ENCODE measurements at places on chromosomes 7 and 10.
A peak's percentile ranks its signal among the peaks of the same experiment; 100 is the strongest.

- no peak for DNase-seq
These were observed 877 bp downstream of the NCOA4 start for GRCh38 chr10:46029461-46030030.

DNA sequence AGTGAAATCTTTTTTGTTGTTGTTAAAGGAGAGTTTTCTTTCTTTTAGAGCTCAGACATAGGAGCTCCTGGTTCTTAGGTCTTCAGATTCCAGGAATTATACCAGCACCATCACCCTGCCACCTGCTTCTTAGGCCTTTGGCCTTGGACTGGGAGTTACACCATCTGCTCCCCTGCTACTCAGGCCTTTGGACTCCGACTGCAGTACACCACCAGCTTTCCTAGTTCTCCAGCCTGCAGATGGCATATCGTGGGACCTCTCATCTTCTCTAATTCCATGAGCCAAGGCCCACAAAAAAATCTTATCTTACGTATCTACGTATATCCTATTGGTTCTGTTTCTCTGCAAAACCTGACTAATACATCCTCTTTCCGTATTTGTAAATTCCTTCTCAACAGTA is 5.1 kb upstream of the TACC2 start:
- no peak for DNase-seq

- DNase-seq, result no peak
These were observed 48.9 kb upstream of the ICA1 start for GRCh38 chr7:8310876-8311275.

GRCh38 chr10:123808286-123808685 is 83.3 kb downstream of the CPXM2 start:
- no peak for DNase-seq

GRCh38 chr10:69721690-69722310 is 79.9 kb upstream of the COL13A1 start:
- DNase-seq, result peak; percentile 48

- no peak for DNase-seq
These were observed 317.8 kb downstream of the SH2D4B start for GRCh38 chr10:80855348-80855971.

DNA sequence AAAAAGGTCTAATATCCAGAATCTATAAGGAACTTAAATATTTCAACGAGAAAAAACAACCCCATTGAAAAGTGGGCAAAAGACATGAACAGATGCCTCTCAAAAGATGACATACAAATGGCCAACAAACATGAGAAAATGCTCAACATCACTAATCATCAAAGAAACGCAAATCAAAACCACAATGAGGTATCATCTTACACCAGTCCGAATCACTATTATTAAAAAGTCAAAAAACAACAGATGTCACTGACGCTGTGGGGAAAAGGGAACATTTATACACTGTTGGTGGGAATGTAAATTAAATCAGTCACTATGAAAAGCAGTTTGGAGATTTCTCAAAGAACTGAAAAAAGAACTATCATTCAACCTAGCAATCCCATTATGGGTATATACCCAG is 6.0 kb downstream of the VWDE start:
- DNase-seq, result no peak

DNA sequence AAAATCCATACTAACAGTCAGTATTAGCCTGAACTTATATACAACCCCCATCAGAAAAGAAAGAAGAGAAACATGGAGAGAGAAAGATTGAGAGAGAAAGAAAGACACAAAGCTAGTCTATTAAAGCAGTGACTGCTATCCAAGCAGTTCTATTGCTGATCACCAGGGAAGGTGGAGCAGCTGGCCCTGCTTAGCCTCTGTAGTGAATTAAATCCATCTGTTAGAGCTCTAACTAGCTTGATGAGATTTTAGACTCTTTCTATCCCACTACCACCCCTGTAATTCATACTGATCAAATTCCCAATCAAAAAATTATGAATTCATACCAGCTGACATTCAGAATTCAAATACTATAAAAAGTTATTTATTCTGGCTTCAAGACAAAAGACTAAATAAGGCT is 486.0 kb upstream of the LRRN3 start:
- no peak for DNase-seq

GRCh38 chr7:7569615-7570014 is 2.9 kb downstream of the MIOS start:
- no peak for DNase-seq

DNA sequence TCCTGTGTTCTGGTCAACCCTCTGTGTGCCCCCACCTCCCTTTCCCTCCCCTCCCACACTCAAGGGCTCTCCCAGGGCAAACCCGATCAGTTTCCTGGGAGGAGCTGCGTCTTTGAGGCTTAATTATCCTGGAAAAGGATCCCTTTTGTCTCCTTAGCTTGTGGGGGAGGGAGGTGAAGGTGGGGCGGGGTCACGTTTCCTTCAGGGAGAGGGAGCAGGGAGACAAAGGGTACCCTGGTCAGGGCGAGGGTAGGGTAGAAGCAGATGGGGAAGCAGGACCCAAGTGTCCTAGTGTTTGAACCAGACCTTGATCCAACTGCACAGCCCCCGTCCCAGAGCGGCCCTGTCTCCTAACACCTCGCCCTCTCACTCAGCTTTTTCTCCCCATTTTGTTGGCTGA is 90.1 kb downstream of the HIF1AN start:
- no peak for DNase-seq

Data from cardiac fibroblast (primary cell).